SJSA1 (cell line): ENCODE measurements at places on chromosomes 6 and 20.

DNA sequence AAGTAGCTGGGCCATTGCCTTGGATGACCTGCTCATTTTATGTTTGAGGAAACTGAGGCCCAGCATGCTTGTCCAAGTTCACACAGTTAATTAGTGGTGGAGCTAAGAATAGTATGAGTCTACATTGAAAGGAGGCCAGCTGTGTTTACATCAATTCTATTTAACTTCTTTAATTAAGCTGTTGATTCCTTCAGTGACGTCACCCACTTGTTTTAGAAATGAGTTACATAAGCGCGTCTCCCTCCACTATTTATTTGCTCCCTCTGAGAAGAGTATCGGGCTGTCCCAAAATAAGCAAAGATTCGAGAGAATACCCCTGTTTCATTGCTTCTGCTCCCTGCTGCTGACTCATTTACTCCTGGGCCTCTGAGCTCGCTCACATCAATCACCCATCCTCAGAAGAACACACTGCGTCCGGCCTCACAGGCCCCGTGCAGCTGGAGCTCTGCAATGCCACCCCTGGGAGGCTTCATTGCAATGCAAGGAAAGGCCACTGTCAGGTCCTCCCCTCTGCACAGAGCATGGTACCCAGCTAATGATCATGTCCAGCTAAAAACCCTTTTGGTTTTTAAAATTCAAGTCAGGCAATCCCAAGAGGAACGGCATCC, 74.8 kb upstream of the BMP2 start:
- no peak for DNase-seq

DNA sequence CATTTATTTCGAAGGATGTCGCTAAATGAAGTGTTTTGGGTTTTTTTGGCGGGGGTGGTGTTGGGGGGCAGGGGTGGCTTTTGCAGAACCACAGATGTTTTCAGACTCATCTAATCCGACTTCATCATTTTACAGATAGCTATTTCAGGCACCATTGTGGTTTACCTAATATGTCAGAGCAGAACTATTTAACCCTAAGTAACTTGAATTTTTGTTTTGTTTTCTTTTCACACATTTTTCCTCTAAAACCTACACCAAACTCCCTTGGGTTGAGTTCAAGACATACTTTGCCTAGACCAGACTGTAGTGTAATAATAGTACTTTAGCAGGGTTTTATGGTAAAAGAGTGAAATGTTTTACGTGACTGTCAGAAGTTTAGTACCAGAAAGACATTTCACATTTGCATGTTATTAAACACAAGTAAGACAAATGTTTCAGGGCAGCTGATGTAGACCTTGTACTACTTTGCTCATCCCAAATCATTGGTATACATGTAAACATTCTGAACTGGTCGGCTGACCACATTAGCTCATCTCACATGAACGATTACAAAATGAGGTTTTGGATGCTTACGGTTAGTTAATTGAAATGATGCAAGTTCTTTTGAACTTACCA, 37.7 kb downstream of the MAP3K4 start:
- peak; percentile 66 for DNase-seq

GRCh38 chr6:108294297-108294726, 542 bp upstream of the AFG1L start:
- no peak for DNase-seq

- no peak for DNase-seq
These were observed 46.9 kb downstream of the DACT2 start for GRCh38 chr6:168272415-168273325.

GRCh38 chr6:108174371-108175175, 8.8 kb downstream of the NR2E1 start:
- no peak for DNase-seq

DNA sequence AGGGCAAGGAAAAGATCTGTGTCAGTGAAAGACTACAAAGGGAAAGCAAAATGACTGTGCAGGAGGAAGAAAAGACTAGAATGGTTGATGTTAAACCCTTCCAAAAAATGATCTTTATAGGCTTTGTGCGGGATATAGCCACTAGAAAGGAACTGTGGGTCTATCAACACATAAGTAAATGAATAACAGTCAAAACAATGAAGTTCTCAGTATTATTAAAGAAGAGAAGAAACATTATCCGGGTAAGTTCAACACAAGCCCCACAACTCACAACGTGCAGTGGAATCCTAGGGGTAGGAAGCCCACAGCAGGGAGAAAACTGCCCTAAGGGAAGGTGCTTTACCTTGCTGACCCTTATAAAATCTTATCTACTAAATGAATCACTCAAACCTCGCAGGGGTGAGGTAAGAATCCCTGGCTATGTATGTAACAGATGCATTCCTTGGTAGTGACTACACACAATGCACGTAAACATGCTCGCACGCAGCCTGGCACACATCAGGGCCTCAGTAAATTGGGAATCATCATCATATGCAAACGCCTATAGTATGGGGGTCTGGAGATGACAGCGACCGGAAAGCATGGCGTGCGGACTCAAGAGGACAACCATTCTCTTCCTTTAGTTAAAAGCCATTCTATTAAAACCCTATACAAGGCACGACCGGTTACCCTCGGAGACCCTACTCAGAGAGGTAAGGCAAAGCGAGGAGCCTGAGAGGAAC, 11.3 kb downstream of the TFAP2A start:
- peak; percentile 78 for DNase-seq

DNA sequence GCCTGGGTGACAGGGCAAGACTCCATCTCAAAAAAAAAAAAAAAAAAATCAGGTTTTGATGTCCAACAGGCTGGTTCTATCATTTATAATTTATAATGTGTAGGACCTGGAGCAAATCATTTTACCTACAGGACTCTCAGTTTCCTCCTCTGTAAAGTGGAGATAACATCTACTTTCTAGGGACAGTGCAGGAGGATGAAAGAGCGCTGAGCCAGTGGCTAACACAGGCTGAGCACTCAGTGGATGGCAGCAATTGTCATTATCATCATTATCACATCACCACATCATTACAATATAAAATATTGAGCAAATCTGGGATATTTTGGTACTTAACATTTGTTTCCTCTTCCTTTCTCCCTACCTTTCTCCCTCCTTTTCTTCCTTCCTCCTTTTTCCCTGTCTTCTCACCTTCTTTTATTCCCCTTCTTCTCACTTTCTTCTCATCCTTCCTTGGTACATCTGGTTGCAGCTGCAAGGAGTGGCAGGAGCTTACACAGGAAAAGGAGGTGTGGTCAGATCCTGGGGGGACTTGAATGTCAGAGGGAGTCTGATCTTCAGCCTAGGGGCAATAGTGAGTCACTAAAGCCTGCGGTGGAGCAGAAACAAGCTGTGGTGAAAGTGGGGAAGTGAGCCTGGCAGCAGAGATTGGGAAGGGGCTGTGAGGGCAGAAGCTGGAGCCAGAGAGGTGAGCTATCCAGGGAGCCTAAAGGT, 24.6 kb upstream of the CTNNBL1 start:
- DNase-seq: no peak

GRCh38 chr6:145042559-145042958, 692.8 kb downstream of the EPM2A start:
- no peak for DNase-seq

DNA sequence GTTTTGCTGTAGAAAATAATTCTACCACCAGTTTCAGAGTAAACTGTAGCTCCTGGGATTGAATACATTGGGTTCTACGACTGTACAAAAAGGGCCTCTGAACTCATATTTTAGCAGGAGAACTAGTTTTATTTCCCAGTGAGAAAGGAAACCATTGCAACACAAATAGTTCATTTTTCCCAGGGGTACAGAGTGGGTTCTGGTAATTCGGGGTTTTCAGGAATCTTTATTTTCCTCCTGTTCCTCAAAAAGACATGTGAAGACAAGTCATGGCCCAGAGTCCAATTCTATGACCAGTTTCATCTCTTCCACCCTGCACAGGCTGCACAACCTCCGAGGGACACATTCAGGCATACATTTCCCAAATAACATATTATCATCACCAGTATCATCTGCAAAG, 222.1 kb downstream of the HIVEP2 start:
- no peak for DNase-seq

DNA sequence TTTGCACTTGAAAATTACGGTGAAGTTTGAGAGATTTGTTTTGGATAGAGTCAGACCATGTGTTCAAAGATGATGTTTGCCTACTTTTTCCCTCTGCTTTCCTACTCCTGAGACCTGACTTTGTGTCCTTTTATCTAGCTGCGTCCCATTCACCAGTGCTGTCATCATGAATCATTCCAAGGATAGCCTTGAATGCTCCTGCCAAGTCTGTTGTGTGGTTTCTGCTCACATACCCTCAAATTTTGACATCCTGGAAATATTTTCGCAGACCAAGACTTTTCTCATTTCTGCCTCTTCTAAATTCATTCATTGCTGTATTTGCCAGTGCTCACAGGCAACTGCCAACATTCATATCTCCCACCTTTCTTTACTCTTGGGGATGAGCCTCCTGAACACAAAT, 175.9 kb upstream of the SCGN start:
- peak; percentile 56 for DNase-seq

DNA sequence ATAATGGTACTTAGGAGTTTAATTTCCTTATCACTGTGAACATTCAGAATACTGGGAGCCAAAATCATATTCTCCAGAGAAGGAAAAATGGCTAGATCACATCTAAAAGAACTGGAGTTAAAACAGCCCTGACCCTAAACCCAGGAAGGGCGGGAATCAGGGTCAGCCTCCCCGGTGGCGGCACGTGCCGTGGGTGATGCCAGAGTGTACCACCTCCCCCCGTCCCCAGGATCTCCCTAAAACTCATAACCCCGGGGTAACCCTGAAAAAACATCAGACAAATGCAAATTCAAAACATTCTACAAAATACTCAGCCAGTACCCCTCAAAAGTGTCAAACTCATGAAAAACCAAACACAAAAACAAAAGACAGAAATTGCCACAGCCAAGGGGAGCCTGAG, 148.3 kb downstream of the DLL1 start:
- no peak for DNase-seq

DNA sequence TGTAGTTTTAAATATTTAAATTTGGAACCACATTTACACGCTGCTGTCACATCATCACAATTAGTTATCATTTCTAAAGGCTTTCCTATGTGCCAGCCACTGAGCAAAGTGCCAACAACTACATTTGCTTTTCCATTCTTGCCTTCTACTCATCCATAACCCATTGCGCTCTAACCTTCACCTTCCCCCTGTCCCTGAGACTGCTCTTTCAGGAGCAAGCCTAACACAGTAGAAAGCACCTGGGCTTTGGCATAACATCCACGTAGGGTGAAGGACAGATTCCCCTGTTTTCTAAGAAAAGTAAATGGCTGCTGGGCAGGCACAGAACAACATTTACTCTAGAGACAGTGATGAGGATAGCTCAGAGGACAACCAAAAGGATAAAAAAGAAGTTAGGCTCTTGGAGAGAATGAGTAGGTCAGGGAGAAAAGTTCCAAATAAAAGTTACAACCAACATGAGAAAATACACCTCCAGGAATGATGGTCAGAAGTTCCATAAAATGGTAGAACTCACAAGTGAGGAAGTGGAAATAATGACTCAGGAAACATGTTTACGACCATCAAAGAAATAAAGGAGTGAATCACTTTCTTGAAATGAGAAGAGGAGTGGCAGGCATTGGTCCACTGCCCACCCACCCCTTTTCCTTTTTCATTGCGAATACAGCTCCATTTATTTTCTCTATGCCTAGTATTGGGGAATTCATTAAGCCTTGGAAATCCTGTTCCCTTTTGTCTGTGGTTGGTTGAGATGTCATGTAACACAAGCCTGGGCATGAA, 77.2 kb downstream of the PFDN4 start:
- peak; percentile 54 for DNase-seq

DNA sequence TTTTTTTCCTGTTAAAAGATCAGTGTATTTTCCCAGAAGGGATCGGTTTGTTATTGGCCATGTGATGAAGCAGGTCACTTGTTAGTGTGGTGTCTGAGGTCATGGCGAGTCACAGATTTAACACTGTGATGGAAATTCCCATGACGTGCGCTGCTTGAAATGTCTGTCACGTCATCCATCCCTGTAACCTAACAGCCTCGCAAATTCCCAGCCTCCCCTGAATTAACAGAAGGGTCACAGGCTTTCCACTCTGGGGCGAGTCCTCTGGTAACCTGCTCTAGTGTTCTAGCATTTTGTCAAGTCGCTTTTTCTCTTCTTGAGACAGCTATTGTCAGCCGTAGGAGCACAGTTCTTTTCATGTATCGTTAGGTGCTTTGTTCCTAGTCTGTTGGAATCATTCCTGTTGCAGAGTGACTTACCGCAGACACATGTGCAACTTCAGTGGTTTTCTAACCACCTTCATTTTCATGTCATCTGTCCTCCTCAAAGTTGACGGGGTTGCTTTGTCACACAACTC, 137.2 kb downstream of the MAP3K4 start:
- DNase-seq: peak; percentile 59

- no peak for DNase-seq
These were observed 376.1 kb upstream of the OPRM1 start for GRCh38 chr6:153662982-153663381.

DNA sequence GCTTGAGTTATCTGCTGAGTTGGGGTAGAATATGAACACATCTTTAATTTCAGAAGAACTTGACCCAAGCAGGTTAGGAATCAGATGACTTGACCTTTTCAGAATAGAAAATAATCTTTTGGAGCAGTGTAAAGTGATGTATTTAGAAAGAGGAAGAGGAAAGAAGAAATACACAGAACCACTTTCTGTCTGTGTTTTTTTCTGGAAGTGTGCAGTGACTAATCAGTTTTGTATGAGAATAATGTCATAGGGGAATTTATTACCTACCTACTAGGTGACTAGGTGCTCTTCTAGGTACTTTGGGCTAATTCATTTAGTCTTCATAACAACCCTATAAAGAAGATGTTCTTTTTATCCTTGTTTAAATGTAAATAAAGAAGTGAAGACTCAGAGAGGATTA, 3.0 kb downstream of the PPP1R14C start:
- no peak for DNase-seq

- DNase-seq: no peak
These were observed 19.6 kb upstream of the TRAM2 start for GRCh38 chr6:52596371-52597028.
